ENCODE measurements at places on chromosomes 5 and 9. TPM values are rescaled to one million over a fixed set of nuclear protein-coding genes. Genes with fewer than 3 reads are reported as not detected.

Gene CDC26
- 37.3 TPM for total RNA-seq

Gene LCN12
- total RNA-seq: 15.6 TPM

Gene SV2C
- 0.14 TPM for total RNA-seq

Gene HMCN2
- 4.2 TPM for total RNA-seq

Gene ACOT12
- total RNA-seq: not detected

Gene PPP3R2
- not detected for total RNA-seq

Gene SLC45A2
- total RNA-seq: 0.32 TPM

Gene NTNG2
- total RNA-seq: 15.8 TPM

Gene DCTN3
- total RNA-seq: 99.3 TPM

Gene C1QTNF3
- total RNA-seq: 2.1 TPM

Data from right cardiac atrium (tissue), 5 donors.